ENCODE measurements at places on chromosomes 4 and X. TPM values are rescaled to one million over a fixed set of nuclear protein-coding genes. Genes with fewer than 3 reads are reported as not detected.

Gene IQSEC2
- 18.0 TPM for total RNA-seq

Gene TMEM31
- total RNA-seq: 1.4 TPM

Gene SHOX
- 0.36 TPM for total RNA-seq

Gene CYLC1
- not detected for total RNA-seq

GRCh38 chr4:61397174-61397573 lies 197.0 kb downstream of the ADGRL3 start:
- no peak for DNase-seq

- no peak for DNase-seq
Measured at GRCh38 chr4:29046781-29047180, 1673.4 kb upstream of the PCDH7 start.

DNA sequence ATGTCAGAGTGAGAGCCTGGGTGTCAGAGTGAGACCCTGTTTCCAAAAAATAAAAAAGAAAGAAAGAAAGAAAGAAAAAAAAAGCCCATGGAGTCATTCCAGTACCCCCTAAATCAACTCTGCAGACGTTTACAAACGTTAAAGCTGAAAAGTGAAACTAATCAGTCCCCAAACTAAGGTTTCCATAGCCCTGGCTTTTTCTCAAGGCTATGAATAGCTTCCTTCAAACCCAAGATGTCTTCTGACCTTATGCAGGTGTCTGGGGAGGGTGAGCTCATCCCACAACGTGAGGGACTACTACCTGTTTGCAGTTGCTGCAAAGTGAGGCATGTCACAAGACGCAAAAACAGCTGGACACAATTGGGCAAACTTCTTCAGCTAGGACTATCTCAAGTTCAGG lies 144.0 kb downstream of the SH3KBP1 start:
- DNase-seq: no peak

DNA sequence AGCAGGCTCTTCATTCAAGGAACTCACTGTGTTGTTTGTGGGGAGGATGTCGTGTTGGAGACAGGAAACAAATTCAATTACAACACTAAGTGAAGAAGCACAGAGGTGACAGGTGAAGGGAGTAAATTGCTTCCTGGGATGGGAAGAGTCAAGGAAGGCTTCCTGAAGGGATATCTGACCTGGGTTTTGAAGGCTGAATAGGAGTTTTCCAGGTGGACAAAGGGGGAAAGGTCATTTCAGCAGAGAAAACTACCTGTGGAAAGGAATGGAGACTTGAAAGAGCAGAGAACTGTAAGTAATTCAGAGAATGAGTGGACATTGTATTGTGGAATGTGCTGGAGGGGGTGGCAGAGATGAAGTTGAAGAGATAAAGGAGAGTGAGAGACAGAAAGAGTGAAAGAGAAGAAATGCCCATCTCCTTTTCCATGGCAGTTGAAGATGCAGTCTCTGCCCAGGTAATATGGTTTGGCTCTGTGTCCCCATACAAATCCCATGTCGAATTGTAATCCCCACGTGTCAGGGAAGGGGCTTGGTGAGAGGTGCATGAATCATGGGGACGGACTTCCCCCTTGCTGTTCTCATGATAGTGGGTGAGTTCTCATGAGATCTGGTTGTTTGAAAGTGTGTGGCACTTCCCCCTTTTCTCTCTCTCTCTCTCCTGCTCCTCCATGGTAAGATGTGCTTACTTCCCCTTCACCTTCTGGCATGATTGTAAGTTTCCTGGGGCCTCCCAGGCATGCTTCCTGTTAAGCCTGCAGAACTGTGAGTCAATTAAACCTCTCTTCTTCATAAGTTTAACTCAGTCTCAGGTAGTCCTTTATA lies 205.7 kb upstream of the BCOR start:
- no peak for DNase-seq

DNA sequence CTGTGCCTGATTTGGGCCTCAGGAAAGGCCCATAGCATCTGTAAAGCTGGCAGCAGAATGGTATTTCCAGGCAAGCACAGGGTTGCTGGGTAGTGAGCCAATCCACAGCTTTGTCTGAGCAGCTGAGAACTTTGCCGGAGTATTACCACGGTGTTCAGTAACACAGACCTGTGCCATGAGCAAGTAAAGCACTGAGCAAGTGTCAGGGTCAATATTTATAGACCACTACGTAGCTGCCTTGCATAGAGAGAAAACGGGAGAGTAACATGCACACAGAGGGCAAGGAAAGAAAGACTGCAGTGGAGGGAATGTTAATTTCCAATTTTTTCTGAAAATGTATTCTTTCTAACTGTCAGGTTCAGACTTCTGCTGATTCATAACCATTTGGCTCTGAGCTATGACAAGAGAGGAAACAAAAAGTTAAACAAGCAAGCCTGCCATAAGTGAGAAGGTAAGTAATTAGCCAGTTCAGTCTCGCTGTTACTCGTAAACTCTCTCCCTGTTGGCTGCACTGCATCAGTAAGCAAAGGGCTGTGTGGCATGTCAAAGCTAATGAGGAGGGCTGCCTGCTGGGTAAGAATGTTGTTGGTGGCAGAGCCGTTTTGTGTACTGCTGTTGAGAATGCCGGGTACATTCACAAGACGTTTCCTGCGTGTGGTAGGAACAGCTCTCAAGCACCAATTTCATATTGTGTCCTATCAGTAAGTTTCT lies 238.1 kb downstream of the BMPR1B start:
- no peak for DNase-seq

Measured in sciatic nerve (tissue), 2 donors.